Mesenteric fat pad (tissue), 1 donor: ENCODE measurements at places on chromosomes 5 and 9. TPM values are rescaled to one million over a fixed set of nuclear protein-coding genes. Genes with fewer than 3 reads are reported as not detected.

DNA sequence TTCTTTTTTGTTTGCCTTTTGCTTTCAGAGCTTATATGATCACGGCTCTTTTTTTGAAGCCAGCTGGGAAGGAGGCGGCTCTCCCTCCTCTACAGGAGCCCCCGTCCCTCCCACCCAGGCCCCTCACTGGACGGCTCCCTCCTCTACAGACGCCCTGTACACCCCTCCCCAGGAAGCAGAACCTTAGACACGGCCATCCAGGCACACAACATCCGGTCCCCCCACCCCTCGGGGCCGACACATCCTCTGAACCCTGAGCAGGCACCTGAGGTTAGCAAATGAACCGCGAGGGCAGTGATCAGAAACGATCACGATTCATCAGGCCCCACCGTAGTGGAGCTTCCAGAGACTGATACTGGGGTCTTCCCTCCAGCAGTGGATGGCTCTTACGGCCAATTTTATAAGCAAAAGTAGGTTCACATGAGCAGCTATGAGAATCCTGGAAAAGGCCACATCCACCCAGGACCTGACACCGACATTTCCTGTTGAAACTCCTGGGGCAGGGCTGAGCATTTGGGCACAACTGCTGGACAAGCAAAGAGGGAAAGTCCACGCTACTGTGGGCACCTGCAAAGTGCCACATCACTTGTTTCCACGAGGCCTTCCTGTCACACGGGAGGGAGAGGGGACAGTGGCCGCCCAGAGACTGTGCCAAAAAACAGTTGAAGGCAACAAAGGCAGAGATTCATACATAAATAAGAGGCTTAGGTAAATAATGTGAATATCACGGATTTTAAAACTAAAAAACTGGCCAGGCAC lies 78.9 kb downstream of the SEMA4D start:
- DNase-seq: no peak

Gene TSSK1B
- not detected for total RNA-seq

Gene NR6A1
- 0.64 TPM for total RNA-seq

Gene AGPAT2
- 547 TPM for total RNA-seq

DNA sequence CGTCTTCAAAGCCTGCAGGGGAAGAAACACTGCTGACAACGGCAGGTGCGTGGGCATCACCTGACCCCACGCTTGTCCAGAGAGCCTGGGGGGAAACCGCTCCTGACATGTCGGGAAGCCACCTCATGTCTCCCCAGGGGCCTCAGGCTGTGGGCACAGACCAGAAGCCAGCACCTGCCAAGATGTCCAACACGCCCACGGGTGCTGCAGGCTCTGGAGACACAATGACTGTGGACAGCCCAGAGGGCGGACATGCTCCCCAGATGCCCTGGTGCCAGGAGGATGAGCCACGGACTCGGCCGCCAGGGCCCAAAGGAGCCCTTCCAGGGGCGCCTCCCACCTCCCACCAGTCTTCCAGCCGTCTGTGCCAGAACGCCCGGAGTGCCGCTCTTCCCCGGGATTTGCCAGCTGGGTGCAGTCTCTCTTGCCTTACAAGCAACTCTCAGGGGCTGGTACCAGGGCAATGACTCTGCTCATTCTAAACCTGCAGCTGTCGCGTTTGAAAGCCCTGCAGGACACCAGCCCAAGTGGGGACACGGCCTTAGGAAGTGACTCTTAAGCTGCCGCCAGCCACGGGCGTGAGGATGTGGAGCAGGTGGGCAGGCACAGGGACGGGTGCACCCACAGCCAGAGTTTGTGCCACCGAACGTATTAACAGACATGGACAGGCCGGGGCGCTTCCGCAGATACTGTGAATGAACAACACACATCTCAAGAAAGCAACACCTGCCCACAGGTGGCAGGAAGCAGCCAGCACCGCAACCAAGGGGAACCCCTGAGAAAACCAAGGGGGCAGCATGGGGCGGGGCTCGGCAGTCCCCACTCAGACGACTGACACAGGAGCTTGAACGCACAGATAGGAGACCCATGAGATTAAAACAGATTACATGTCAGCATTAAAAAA lies 6.8 kb upstream of the LHX3 start:
- DNase-seq: no peak

DNA sequence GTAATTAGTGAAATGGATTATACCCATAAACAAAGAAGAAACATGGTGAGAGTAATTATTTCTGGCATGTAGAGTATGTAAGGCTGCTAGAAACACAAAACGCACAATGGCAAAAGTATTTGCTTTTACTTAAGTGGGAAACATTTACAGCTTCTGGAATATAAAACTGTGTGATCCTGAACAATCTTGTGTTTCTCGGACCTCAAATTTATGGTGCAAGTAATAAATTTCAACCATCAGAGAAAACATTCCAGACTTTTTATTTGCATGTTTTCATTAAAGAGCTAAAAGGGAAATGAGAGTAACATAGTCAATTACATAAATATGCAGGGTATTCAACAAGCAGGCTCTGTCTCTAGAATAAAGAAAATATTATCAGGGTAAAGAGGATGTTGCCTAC lies 17.2 kb upstream of the PRR16 start:
- DNase-seq: no peak

- no peak for DNase-seq
These were observed 47.0 kb upstream of the MROH2B start for GRCh38 chr5:41118177-41118576.
